ENCODE measurements at places on chromosomes 16 and 17. TPM values are rescaled to one million over a fixed set of nuclear protein-coding genes. Genes with fewer than 3 reads are reported as not detected.

- H3K36me3 ChIP-seq: no peaks in the 10 kb centered on the region
- no peaks in the 10 kb centered on the region for H3K27me3 ChIP-seq
- H3K27ac ChIP-seq: no peak overlapping the region
- H3K4me1 ChIP-seq: no peaks in the 10 kb centered on the region
- no peak overlapping the region for H3K4me3 ChIP-seq
- no peak for DNase-seq
These were observed 841 bp downstream of the C16orf89 start for GRCh38 chr16:5064915-5065314.

DNA sequence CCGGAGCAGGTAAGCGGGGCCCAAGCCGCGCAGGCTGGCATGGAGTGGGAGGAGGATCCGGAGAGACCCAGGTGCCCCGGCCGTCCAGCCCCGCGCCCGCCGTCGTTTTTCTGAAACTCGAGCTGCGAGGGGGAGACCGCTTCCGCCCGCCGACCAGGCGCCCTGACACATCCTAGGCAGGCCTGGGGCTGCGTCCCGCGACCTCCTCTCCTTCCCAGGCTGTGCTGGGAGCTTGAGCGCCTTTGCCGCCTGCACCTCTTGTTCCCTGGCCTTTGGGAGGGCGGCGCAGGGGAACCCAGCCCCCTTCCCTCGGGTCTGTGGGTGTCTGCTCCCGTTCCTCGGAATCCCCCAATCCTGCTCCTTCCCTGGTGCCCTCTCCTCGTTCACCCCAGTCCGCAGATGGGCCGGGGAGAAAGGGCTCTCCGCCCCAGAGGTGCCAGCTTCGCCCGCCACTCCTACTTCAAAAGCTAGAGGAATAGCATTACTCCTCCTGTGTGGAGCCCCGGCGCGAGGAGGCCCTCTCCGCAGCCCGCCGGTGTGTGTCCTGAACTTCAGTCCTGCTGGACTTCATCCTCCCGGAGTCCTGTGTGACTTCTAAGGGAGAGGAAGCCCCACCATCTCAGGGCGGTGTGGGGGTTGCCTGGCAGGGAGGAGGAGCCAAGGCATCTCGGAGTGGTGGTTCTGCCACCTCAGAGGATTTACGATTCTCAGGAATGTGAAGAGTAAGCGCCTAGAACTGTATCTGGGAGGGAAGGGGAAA, 1.0 kb downstream of the NHERF1 start:
- H3K27ac ChIP-seq: no peak overlapping the region
- no peak for DNase-seq
- peak overlapping the region; percentile 77 for H3K4me3 ChIP-seq
- H3K4me1 ChIP-seq: peaks cover 11% of the 10 kb centered on the region

- no peak for DNase-seq
- H3K4me1 ChIP-seq: no peaks in the 10 kb centered on the region
- no peaks in the 10 kb centered on the region for H3K27me3 ChIP-seq
- no peak overlapping the region for H3K4me3 ChIP-seq
These were observed 18.0 kb downstream of the SLC47A1 start for GRCh38 chr17:19551591-19552148.

DNA sequence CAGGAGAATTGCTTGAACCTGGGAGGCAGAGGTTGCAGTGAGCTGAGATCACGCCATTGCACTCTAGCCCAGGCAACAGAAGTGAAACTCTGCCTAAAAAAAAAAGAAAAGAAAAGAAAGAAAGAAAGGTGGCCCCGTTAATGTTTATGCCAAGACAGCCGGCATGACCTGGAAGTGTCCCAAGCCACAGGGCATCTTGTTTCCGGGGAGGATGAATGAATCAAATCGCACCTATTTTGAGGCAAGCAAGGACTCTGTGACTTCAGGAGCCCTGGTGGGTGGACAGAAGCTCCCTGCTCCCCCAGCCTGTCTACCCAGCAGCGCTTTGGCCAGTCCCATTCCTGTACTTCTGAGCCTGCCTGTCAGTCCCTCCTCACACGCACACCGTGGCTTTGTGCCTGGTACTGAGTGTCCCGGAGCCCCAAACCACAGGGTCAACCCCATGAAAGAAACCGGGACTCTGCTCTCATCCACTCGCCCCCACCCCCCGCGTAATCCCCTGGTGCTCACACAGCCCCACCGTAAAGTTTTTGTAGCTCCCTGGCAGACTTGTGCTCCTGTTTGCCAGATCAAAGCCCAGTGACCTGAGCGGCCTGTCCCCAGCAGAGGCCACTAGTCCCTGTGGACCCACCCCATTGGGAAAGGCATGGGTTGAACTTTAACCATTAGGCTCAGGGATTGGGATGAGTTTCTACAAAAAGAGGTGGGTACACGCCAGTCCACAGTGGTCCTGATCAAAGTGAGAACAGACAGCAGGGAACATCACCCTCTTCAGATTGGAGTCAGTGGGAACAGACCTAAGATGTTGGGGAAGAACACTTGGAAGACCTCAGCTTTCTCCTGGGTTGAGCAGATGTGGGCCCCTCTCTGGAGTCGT, 19.3 kb downstream of the CD2BP2 start:
- peak; percentile 64 for DNase-seq
- peaks cover 5% of the 10 kb centered on the region for H3K4me1 ChIP-seq
- H3K27ac ChIP-seq: peak overlapping the region; percentile 99
- no peaks in the 10 kb centered on the region for H3K27me3 ChIP-seq

- H3K4me3 ChIP-seq: no peak overlapping the region
- H3K4me1 ChIP-seq: no peaks in the 10 kb centered on the region
- H3K36me3 ChIP-seq: no peaks in the 10 kb centered on the region
- no peak overlapping the region for H3K27ac ChIP-seq
- H3K27me3 ChIP-seq: peaks cover 4% of the 10 kb centered on the region
These were observed 63.5 kb downstream of the SRCIN1 start for GRCh38 chr17:38542286-38542685.

GRCh38 chr16:53629151-53629550, 74.5 kb downstream of the RPGRIP1L start:
- DNase-seq: no peak
- H3K27me3 ChIP-seq: no peaks in the 10 kb centered on the region
- H3K4me3 ChIP-seq: no peak overlapping the region
- no peaks in the 10 kb centered on the region for H3K4me1 ChIP-seq
- H3K27ac ChIP-seq: no peak overlapping the region
- H3K36me3 ChIP-seq: no peaks in the 10 kb centered on the region

GRCh38 chr17:81489998-81490992, 22.3 kb downstream of the ACTG1 start:
- no peak for DNase-seq
- peaks cover 4% of the 10 kb centered on the region for H3K4me1 ChIP-seq
- H3K36me3 ChIP-seq: no peaks in the 10 kb centered on the region
- H3K27ac ChIP-seq: no peak overlapping the region
- no peaks in the 10 kb centered on the region for H3K27me3 ChIP-seq
- no peak overlapping the region for H3K4me3 ChIP-seq

- DNase-seq: no peak
- H3K4me3 ChIP-seq: no peak overlapping the region
- no peaks in the 10 kb centered on the region for H3K4me1 ChIP-seq
These were observed 263.5 kb downstream of the ENGASE start for GRCh38 chr17:79338152-79338551.

- no peak for DNase-seq
- no peak overlapping the region for H3K4me3 ChIP-seq
- H3K27ac ChIP-seq: no peak overlapping the region
These were observed 25.6 kb downstream of the CEP95 start for GRCh38 chr17:64532409-64532808.

DNA sequence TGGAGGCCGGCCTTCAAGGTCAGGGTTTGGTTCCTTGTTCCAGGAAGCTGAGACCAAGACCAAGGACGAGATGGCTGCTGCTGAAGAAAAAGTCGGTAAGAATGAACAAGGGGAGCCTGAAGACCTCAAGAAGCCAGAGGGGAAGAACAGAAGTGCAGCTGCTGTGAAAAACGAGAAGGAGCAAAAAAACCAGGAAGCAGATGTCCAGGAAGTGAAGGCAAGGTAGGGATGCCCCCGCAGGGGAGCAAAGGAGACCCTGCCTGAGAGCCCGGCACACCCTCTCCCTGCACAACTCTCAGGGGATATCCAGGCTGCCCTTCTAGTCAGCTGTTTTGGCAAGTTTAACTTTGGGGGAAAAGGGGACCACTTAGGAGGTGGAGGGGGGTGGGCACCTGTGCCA, 29.0 kb downstream of the RNF213 start:
- H3K4me1 ChIP-seq: no peaks in the 10 kb centered on the region
- H3K4me3 ChIP-seq: no peak overlapping the region
- no peak for DNase-seq
- H3K27ac ChIP-seq: no peak overlapping the region

- H3K36me3 ChIP-seq: no peaks in the 10 kb centered on the region
- H3K27ac ChIP-seq: no peak overlapping the region
- peaks cover 8% of the 10 kb centered on the region for H3K4me1 ChIP-seq
- no peak overlapping the region for H3K4me3 ChIP-seq
- no peaks in the 10 kb centered on the region for H3K27me3 ChIP-seq
These were observed 4.4 kb upstream of the ALKBH5 start for GRCh38 chr17:18179196-18179595.

DNA sequence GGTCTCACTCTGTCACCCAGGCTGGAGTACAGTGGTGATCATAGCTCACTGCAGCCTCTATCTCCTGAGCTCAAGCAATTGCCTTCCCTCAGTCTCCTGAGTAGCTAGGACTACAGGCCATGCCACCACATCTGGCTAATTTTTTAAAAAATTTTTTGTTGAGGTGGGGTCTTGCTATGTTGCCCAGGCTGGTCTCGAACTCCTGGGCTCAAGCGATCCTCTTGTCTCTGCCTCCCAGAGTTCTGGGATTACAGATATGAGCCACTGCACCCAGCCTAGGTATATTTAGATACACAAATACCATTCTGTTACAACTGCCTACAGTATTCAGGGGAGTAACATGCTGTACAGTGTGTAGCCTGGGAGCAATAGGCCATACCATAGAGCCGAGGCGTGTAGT, 14.3 kb downstream of the POLR3E start:
- no peak overlapping the region for H3K4me3 ChIP-seq
- H3K27me3 ChIP-seq: no peaks in the 10 kb centered on the region
- no peak for DNase-seq
- no peak overlapping the region for H3K27ac ChIP-seq

- DNase-seq: no peak
- H3K36me3 ChIP-seq: no peaks in the 10 kb centered on the region
- H3K4me1 ChIP-seq: no peaks in the 10 kb centered on the region
- no peak overlapping the region for H3K4me3 ChIP-seq
- H3K27me3 ChIP-seq: no peaks in the 10 kb centered on the region
- H3K27ac ChIP-seq: no peak overlapping the region
These were observed 68.8 kb downstream of the CEP112 start for GRCh38 chr17:66123163-66123562.

GRCh38 chr17:72812823-72813222, 279.7 kb downstream of the SLC39A11 start:
- DNase-seq: no peak
- no peaks in the 10 kb centered on the region for H3K4me1 ChIP-seq
- no peaks in the 10 kb centered on the region for H3K27me3 ChIP-seq

- no peak for DNase-seq
- no peaks in the 10 kb centered on the region for H3K36me3 ChIP-seq
- H3K4me3 ChIP-seq: peak overlapping the region; percentile 38
- H3K27me3 ChIP-seq: no peaks in the 10 kb centered on the region
- peaks cover 71% of the 10 kb centered on the region for H3K4me1 ChIP-seq
These were observed 10.5 kb downstream of the SRL start for GRCh38 chr16:4231367-4231766.

DNA sequence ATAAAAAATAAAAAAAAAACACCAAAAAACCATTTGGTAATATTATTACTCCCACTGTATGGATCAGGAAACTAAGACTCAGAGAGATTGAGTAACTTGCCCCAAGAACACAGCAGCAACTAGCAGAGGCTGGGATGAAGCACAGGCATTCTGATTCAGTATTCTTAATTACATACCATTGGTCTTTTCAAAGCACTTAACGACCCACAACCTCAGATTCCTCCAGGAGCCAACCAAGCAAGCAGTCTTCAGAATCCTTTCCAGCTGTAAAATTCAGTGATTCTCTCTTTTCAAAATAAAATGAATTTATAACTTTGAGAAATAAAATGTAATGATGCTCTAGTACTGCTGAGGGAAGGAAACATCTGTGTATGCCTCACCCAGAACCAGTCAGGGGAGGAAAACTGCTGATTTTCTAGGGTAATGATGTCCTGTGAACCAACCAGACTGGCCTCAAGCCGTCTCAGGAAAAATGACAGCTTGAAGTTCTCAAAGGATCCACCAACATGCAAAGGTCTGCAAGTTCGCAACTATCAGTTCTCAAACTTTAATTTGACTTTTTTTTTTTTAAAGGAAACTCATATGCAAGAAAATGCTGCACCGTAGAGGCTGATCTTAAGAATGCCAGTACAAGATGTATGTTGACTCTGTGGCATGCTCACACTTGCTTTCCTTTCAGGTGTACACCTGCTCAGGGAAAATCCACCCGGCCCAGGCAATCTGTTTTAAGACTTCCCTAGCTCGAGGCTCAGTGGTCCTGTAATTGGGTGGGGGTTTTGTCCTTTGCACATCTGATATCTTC, 9.0 kb downstream of the CUEDC1 start:
- peak overlapping the region; percentile 46 for H3K4me3 ChIP-seq
- peaks cover 94% of the 10 kb centered on the region for H3K4me1 ChIP-seq
- H3K27ac ChIP-seq: peak overlapping the region; percentile 99
- no peaks in the 10 kb centered on the region for H3K36me3 ChIP-seq

GRCh38 chr17:34740565-34741520, 161.5 kb downstream of the TMEM132E start:
- H3K4me1 ChIP-seq: no peaks in the 10 kb centered on the region
- no peak for DNase-seq
- no peak overlapping the region for H3K4me3 ChIP-seq
- H3K27ac ChIP-seq: no peak overlapping the region

DNA sequence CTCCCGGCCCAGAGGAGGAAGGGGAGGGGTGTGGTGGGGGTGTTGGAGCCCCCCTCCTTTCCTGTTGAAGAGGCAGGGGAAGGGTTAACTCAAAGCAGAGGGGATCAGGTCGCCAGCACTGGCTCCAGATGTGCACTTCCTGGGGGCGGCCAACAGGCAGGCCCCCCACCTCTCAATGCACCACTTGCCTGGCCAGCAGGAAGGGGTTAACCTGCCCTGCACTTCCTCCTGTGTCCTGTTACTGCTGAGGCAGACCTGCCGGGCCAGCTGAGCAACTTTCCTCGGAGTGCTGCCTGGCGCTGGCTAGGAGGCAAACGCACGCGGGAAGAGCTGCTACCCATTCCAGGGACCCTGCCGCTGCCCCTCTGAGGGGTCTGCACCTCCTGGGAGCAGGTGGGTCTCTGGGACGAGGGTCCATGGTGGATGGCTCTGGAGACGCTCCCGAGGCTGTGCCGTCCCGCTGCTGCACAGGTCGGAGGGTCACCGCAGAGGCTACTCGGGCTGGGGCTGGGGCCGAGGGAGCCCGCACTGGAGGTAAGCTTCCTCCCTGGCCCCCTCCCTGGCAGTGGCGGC, at the start of gene EPN3:
Gene EPN3, plus strand, starts transcription at position 284 of the 573 bp plus-strand sequence. CDS start 3,822 bp downstream, outside the sequence.
- peaks cover 14% of the 10 kb centered on the region for H3K27me3 ChIP-seq
- peaks cover 20% of the 10 kb centered on the region for H3K4me1 ChIP-seq
- H3K27ac ChIP-seq: no peak within 1 kb of the TSS

GAST gene
- not detected for total RNA-seq

SEPTIN1 gene
- 0.65 TPM for total RNA-seq

KRT36 gene
- total RNA-seq: not detected

PRRT2 gene
- 3.5 TPM for total RNA-seq

TP53TG3 gene
- total RNA-seq: not detected

HSD11B2 gene
- not detected for total RNA-seq

BRICD5 gene
- 1.7 TPM for total RNA-seq

Data from gastrocnemius medialis (tissue), 4 donors.